ENCODE measurements at places on chromosomes 7 and 10.

DNA sequence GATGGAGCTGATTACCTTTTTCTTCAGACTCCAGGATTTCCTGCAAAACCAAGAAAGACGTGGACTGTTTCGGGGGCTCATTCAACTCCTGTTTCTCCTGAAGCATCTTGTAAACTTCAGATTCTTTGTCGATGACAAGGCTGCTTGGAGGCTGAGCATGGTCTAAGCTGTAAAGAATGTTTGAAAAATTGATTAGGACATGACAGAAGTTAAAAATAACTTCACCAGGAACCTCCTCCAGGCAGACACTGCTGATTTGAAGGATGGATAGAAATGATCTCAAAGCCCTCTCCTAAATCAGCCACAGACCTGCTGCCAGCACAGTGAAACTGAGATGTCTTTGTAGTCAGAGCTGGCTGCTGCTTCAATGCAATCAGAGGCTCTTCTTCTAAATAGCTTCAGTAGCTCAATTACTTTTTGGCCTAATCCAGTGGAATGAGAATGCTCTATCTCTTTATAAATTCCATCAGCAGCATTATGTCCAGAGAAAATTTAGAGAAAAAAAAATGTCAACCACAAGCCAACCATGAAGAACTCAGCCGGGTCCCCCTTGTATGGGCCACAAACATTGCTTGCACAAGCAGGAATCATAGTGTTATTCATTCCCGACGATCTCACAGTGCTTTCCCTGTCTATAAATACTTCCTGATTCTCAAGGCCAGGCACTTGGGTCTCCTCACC is 43.5 kb downstream of the PDLIM1 start:
- DNase-seq = no peak

DNA sequence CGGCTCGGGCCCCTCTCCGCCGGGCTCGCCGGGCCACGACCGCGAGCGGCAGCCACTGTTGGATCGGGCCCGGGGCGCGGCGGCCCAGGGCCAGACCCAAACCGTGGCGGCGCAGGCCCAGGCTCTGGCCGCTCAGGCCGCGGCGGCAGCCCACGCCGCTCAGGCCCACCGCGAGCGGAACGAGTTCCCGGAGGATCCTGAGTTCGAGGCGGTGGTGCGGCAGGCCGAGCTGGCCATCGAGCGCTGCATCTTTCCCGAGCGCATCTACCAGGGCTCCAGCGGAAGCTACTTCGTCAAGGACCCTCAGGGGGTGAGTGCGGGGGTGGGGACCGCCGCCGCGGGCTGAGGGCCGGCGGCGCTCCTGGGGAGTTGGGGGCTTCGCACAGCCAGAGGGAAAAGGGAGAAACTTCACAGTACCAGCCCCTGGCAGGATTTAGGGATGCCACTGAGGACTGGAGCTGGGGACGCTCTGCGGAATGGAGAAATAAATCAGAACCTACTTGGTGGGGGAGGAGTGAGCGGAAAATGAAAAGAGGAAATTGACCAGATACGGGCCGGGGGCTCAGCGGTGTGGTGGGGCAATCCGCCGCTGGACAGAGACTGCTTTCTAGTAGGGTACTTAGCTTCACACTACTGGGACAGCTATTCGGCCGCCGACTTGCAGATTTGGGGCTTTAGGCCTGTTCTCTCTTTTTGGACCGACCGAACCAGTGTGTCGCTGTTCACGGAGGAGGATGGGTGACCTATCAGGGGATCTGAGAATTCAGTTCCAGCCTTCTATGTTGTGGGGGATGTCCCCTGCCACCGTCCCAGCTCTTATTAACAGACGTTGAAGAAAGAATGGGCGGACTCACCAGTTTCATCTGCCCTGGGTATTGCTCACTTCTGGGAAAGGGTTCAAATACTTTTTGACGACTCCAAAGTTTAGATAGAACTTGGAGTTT is 669 bp downstream of the PI4K2A start:
- no peak for DNase-seq

- no peak for DNase-seq
Observed at GRCh38 chr10:119191881-119192280, 13.3 kb upstream of the PRDX3 start.

DNA sequence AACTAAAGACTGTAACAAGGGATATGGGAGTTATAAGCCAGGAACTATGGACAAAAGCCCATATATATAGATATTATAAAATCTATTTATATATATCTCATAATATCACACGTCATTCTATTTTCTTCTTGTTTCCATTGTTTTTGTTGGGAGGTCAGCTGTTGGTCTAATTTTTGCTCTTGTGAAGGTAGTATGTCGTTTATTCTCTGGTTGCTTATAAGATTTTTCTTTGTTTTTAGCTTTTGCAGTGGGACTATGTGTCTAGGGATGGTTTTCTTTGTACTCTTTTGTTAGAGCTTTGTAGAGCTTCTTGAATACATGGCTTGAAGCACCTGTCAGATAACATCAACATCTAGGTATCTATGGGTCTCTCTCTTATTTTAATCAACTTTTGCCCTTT is 14.0 kb downstream of the ARL4A start:
- DNase-seq = no peak

- DNase-seq = no peak
Observed at GRCh38 chr10:73167458-73167782, 388 bp downstream of the ECD start.

GRCh38 chr7:1092161-1092632 is 4.3 kb downstream of the GPER1 start:
- DNase-seq = no peak
